Lower leg skin (tissue), 4 donors: ENCODE measurements at places on chromosomes 6 and 20. TPM values are rescaled to one million over a fixed set of nuclear protein-coding genes. Genes with fewer than 3 reads are reported as not detected.

- DNase-seq = no peak
These were observed 102.4 kb upstream of the ISM1 start for GRCh38 chr20:13118676-13119075.

DNA sequence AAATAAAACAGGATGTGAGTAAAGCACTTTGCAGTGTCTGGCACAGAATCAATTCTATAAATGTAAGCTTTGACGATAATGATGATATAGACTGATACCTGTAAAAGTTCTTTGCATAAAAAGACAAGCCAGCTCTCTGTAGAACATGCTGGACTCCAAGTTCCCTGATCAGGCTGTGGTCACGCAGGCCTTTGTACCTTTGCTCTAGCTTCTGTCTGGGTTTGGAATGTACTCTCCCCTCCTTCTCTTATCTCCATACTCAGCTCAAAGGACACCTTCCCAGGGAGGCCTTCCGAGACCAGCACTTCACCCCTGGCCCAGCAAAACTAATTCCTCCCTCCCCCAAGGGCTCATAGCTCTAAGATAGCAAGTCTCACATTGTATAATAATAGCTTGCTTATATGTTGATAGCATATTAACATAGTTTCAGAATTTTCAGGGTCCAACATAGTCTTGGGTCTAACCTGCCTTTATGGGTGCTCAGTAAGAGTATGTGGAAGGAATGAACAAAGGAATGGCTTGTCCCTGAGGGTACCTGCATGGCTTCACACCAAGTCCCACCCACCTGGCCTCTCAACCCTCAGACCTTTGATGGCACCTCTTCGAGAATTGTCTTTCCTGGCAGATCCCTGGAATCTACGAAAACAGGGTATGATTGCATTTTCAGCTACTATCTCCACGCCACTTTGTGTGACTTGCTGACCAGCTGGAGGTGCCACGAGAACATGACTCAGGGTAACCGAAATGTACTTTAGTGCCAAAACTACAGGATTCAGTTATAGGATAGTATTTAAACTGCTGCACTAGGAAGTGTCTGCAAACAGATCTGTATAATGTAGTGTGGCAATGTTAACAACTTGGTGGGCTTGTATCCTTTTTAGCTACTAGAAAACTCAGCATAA, 41.7 kb upstream of the PIM1 start:
- no peak for DNase-seq

- DNase-seq = no peak
These were observed 57.5 kb downstream of the ILRUN start for GRCh38 chr6:34638834-34639736.

DNA sequence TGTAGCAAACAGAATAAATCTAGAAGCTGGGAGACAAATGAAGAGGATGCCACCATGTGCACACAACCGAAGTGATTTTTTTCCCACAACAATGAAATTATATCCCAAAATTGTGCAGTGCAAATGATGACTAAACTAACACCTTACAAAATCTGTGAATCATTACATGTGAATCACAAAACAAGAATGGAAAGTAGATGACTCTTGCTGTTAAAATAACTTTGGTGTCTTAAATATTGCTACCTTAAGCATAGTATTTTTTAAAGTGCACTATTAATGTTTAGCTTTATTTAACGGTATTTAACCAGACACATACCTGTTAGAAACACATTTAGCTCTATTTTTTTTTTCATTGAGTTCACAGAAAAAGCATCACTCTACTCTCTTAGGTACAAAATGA, 190.8 kb downstream of the TBC1D32 start:
- DNase-seq = no peak

- no peak for DNase-seq
These were observed 154.1 kb downstream of the TMEM242 start for GRCh38 chr6:157169226-157169625.

GRCh38 chr6:42051268-42051653, 937 bp downstream of the TAF8 start:
- DNase-seq = no peak

DNA sequence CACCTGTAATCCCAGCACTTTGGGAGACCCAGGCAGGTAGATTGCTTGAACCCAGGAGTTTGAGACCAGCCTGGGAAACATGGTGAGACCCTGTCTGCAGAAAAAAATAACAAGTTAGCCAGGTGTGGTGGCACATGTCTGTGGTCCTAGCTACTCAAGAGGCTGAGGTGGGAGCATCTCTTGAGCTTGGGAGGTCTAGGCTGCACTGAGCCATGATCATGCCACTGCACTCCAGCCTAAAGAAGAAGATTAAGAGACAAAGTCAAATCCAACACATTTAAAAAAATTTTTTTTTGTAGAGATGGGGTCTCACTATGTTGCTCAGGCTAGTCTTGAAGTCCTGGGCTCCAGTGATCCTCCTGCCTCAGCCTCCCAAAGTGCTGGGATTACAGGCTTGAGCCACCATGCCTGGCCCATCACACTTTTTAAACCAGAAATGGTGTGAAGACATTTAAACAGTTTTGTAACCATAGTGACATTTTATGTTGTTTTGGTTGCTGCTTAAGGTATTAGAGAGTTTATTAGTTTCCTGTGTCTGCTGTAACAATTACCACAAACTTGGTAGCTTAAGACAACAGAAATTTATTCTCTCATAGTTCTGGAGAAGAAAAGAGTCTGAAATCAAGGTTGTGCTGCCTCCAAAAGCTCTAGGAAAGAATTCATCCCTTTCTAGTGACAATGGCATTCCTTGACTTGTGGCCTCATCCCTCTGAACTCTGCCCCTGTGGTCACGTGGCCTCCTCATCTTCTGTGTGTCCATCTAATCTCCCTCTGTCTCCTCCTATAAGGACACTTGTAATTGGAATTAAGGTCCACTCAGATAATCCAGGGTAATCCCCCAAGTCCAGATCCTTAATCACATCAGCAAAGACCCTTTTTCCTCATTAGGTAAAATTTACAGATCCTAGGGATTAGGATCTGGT, 104.6 kb upstream of the TNFAIP3 start:
- DNase-seq = no peak

DNA sequence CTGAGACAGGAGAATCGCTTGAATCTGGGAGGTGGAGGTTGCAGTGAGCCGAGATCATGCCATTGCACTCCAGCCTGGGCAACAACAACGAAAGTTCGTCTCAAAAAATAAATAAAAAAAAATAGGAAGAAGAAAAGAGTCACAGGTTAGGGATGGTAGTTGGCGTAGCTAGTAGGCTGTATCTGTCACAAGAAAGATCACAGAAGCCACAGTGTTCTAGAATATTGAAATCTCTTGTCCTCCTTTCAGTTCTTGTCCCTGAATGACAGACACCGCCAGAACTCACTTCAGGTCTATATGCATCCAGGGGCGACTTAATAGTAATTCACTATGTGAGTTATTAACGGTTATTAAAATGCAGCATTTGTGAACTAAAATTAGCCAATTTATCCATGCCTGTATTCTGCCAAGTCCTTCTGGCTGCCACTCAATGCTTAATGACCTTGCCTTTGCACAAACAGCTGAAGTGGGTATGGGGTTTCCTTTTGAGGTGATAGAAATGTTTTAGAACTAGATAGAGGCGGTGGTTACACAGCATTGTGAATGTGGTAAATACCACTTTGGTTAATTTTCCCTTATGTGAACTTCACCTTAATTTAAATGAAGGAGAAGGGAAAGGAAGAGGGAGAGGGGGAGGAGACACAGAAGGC, 41.3 kb upstream of the ZMYND8 start:
- no peak for DNase-seq

GRCh38 chr20:47792021-47792618, 6.8 kb upstream of the SULF2 start:
- DNase-seq = peak; percentile 87

- peak; percentile 93 for DNase-seq
These were observed 197.6 kb upstream of the SASH1 start for GRCh38 chr6:148144917-148145521.

DNA sequence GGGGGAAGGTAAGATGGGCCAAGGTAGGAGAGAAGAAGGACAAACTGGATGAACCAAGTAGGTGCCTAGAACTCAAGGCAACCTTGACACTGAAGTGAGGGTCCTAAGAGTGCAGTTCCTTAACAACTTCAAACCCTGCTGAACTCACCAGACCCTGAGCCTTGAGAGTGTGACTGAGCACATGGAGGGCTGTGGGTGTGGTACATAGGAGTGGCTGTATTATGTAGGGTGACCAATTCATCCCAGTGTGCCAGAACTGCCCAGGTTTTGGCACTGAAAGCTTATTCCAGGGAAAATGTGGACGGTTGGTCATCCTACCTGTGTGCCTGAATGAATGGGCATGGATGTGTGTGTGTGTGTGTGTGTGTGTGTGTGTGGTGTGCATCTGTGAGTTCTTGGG, 281.8 kb downstream of the DHX35 start:
- no peak for DNase-seq

GRCh38 chr6:10962673-10963072, 75.8 kb downstream of the SYCP2L start:
- no peak for DNase-seq

DNA sequence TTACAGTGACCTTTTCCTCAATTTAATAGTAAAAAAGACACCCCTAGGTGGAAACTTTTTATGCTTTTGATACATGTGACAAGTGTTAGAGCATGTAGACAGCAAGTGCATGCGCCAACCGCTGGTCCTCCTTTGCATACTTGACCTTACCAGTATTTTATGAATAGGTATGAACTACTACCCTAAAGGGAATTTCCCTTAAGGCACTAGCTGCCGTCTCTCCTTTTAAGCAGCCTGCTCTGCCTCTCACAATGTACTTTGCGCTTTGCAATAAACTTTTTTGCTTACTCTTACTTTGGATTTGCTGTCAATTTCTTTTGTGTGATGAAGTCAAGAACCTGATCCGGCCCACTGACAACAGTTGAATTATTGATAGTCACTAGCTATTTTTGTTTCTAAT, 50.6 kb upstream of the ZNF133 start:
- DNase-seq = no peak

DNA sequence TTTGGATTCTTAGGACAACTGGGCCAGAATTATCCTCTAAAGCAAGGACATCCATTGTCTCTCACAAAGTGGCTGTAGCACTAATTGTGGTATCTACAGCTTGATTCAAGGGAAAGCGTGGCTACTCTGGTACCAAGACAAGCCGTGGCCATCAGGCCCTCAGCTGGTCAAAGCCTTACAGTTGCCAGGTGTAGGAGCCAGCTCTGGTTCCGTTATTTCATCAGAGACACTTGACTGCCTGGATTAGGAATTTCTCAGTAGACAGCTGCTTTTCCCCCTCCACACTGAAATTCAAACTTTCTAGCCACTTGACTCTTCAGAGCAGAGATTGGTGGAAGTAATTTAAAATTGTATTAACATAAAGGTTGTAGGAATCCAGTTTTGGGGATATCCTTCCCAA, 104.2 kb downstream of the ANKS1A start:
- no peak for DNase-seq

DNA sequence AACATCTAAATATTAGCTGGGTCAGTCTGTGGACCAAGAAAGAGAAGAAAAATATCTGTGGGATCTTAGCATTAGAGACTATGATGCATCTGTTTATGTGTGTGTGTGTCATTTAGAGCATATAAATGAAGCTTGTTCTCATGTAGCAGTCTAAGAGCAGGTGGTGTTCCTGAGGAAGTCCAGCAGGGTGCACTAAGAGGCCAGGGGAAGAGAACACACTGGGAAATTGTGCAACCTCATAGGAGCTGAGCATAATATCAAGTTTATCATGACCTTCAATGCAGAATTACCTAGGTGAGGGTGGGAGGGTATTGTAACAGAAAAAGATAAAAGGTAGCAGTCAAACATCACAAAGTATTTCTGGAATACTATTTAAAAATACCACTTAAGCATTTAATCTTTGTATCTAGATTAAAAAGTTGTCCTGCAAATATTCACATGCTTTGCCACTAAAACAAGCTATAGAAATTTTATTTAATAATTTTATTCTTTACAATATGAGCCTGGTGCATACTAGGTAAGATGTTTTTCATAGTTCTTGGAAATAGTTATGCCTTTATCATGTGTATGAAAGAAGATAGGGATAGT, 80.5 kb downstream of the SMPDL3A start:
- no peak for DNase-seq

GRCh38 chr20:16129411-16129810, 443.8 kb downstream of the KIF16B start:
- no peak for DNase-seq

DNA sequence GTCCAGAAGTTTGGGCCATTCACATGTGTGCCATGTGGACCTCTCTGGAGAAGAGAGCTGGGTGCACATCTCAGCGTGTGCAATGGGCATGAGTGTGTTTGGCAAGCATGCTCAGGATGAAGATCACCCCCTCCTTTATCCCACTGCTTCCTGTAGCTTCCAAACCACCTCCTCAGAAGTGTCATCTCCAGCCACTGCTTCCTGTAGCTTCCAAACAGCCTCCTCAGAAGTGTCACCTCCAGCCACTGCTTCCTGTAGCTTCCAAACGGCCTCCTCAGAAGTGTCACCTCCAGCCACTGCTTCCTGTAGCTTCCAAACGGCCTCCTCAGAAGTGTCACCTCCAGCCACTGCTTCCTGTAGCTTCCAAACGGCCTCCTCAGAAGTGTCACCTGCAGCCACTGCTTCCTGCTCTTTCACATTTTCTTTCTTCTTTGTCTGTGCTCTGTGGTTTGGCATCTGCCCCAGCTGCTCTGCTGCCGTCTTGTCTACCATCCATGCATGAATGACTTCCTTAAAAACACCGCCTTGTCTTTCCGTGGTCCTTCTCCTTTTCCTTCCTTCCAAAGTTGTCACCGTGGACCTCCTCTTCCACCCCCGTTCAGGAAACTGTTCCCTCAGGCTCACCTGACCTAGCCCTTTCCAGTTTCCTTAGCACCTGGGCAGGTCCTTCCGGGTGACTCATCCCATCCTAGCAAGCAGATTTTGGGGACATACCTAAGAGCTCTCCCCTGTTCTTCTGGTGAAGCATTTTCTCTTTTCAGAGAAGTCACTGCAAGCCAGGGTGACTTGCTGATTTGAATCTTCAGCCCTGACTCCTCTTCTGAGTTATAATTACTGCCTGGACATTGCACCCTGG, 43.5 kb upstream of the TIAM2 start:
- DNase-seq = no peak

DNA sequence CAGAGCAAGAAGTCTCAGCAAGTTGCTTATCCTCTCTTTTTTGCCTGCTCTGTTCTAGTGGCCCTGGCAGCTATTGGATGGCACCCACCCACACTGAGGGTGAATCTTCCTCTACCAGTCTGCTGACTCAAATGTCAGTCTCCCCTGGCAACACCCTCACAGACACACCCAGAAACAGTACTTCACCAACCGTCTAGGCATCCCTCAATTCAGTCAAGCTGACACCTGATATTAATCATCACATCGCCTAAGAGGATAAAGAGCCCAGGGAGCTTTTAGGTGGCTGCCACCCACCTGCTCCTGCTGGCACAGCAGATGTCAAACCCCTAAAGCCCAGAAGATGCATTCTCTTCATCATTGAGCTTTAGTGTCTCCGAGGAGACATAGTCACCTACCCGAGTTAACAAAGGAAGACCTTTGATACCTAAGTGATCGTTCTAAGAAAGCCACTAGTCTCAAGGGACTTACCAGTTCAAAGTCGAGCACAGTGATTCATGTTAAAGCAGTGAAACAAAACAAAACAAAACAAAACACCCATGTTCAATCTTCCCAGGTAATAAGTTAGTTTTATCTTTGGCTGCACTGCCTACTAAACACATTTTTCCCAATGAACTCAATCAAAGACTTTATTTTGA, 97.7 kb upstream of the KCNQ5 start:
- DNase-seq = no peak

Gene DNPH1
- 48.5 TPM for total RNA-seq

Gene UQCC2
- 10.4 TPM for total RNA-seq

Gene TRAPPC3L
- not detected for total RNA-seq

Gene PRPF6
- 77.4 TPM for total RNA-seq

Gene SAMD5
- total RNA-seq = 2.9 TPM

Gene EGFL8
- 17.0 TPM for total RNA-seq

Gene ZC3H12D
- 1.3 TPM for total RNA-seq

Gene SPAG4
- not detected for total RNA-seq
